NCI-H2029 treated with DMSO at 0.1 percent for 48 hours (cell line): ENCODE measurements at places on chromosomes 2 and 18.

DNA sequence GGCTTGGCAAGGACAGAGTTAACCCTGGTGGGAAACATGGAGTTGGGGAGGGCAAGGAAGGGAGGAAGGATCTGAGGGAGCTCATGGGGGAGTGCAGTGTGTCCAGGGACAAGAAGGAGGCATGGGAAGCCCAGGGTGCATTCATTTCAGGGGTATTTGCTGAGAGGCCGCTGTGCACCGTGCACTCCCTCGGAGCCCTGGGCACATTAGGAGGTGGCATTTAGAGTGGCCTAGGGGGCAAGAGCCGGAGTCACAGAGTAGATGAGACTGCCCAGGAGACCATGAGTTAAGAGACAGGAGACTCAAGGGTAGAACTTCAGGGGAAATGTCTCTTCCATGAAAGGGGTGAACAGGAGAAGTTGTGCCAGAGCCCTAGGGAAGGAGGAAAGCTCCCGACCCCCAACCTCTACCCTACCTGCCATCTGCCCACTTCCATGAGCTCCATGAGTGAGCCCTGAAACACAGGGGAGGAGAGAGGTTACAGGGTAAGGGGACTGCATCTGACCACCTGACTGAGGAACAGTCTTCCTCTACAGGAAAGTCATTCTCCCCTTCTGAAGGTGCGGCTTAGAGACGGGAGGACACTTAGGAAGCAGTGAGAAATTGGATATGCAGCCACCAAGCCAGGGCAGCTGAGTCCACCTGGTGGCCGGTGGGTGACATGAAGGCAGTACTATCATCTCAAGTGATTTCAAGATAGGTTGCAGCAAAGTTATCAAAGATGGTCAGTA, 58.5 kb upstream of the COPS8 start:
- peak; percentile 65 for DNase-seq

GRCh38 chr2:25491966-25492532, 150.3 kb upstream of the DNMT3A start:
- DNase-seq, result peak; percentile 44

DNA sequence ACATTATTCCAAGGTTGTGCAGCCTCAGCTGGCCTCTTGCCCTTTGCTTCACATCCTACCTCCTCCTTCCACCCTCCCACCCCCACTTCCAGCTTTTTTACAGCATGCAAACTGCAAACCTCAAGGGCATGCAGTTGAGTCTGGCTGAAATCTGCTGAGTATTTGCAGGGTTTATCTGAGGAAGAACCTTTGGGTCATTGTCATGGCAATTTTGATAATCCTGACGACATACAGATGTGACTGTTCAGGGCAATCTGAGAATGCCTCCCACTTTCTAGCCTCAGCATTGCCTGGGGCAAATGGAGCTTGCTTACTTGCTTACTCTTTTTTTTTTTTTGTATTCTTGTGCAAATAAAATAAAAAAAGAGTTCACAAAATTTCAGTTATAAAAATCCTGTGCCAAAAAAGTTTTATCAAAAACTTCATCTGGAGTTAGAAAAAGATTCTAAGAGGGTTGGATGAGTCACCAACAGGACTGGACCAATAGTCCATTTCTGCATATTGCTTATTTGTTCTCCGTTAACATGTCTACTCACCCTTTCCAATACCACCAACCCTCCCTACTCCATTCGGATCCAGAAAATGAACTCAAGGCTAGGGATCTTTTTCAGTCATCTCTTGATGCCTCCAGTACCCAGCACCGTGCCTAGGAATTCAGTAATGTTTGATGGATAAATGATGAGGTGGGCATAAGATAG, 23.6 kb upstream of the LHCGR start:
- DNase-seq, result no peak

DNA sequence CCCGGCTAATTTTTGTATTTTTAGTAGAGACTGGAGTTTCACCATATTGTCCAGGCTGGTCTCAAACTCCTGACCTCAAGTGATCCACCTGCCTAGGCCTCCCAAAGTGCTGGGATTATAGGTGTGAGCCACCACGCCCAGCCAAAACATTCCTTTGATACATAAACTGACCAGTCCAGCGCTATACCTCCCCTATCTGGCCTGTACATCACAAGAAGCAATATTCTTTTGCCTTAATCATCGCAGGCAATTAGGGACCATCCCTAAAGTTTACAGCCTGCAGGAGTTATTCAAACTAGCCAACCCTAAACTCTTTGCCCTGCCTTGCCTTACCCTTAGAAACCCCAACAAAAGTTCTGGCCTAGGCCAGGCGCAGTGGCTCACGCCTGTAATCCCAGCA, 6.8 kb upstream of the PPM1G start:
- no peak for DNase-seq

- no peak for DNase-seq
These were observed 1.2 kb downstream of the CDK15 start for GRCh38 chr2:201807452-201807999.

DNA sequence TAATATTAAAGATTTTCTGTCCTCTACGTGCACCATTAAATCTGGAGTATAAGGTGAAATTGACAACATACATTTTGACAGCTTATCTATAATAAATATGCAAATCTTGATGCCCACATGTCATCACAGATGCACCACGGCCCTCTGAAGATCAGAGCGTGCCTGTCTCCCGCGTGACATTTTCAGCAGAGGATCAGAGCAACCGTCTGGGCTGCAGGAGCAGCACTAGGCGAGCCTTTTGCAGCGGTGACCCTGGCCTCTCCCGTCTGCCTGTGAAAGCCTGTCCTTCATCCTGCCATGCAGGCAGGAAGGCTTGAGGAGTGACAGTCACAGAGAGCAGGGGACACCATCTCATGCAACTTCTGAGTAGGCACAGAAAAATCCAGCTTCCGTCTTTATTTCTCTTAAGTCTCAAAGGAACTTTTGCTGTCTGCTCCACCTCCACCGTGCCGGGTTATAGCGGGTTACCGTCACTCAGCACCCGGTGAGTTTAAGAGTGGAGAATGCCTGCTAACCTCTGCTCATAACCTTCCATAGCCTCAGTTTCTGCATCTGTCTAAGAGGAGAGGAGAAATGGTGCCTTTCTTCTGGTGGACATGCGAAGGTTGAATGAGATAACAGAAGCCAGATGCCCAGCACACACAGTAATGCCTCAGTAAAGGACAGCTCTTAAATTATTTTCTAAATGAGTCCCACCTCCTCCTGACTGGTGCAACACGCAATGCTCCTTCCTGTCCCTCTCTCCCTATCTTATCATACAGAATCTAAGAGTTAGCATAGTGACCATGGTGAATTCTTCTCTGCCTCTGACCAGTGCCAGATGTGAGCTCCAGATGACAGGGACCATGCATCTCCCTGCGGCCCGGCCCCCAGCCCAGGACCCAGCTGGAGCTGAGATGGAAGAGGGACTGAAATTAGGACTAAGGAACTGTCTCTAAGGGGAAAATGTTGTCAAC, 43.8 kb downstream of the CELF4 start:
- no peak for DNase-seq

GRCh38 chr2:96489663-96490062, 15.5 kb downstream of the NEURL3 start:
- DNase-seq, result no peak

- no peak for DNase-seq
These were observed 17.1 kb upstream of the CAVIN2 start for GRCh38 chr2:191863988-191864387.

DNA sequence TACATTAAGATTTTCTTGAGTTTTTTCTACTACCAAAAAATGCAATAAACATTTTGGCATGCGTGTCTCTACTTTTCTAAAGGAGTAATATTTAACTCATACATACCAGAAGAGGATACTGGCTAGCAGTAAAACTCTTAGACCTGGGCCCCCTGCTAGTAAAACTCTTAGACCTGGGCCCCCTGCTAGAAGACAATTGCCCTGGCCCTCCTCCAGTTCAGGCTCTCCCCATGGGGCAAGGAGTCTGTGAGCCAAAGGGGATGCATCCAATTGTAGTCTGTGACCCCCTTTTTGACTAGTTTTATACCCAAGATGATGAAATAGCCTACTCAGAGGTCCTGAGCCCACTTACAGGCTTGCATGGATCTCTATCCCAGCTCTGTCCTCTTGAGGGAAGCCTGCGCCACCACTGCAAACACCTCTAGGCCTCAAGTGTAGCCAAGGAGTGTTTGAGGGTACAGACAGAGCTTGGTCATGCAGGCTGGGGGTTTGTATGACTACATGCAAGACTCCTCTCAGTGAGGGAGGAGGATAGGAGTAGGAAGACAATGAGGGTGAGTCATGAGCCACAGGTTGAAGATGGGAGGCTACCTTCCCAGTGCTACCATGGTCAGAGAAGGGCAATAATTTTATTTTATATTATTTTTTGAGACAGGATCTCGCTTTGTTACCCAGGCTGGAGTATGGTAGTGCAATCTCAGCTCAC, 45.2 kb upstream of the PGAP1 start:
- no peak for DNase-seq

- no peak for DNase-seq
These were observed 156.9 kb downstream of the COL4A4 start for GRCh38 chr2:227007148-227007547.

- DNase-seq, result no peak
These were observed 160.9 kb downstream of the CLIP4 start for GRCh38 chr2:29276151-29276550.

DNA sequence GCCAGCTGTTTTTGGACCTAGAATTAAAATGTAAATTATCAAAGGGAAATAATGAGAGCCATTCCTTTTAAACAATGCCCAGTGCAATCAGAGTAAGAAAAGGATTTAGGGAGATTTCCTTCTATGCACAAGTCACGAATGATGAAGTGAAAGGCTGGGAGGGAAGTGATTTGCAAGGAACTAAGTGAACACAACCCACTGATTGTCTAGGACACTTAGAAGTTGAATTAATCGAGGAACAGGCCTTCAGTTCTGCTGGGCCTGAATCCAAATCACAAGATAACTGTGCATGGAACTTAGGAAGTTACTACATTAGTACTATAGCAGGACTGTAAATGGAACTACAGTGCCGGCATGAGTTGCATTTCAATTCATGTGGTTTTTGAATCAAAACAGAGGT, 17.7 kb downstream of the MAP2 start:
- DNase-seq, result no peak

- no peak for DNase-seq
These were observed 174.8 kb downstream of the DYM start for GRCh38 chr18:49285627-49286026.

GRCh38 chr2:61993422-61994024, 88.0 kb downstream of the COMMD1 start:
- DNase-seq, result peak; percentile 16

DNA sequence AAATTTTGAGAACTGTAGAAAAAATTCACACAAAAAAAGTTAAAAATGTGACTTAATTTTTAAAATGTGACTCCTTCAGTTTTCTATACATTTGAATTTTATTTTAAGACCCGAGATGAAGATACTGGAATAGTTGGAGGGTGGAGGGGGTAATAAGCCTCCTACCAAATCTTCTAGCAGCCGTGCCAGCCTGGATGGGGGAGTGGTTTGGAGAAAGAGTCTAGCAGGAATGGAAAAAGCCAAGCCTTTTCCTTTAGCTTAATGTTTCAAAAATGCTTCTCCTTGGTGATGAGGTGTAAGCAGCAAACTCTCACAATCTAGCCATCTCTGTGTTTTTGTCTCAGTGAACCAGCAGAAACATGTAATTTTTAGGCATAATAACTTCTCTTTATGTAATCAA, 14.7 kb downstream of the CASP8 start:
- DNase-seq, result no peak

DNA sequence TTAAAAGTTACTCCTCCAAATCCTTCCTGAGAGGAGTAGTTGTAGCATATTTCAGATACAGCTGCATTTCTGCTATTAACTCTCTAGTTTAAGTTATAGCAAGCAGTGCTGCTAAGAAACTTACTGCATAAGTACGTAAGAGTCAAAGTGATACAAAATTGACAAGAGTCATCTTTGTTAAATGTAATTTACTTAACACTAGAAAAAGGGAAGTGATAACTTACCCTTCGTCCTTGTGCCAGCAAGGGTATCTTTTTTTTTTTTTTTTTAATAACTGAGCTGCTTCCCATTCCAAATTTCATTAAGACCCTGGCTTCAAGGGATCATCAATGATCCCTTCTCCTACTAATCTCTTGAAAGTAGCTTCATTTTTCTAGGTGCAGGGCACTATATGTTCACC, 493.0 kb downstream of the PLCL1 start:
- DNase-seq, result no peak

GRCh38 chr18:79485788-79486355, 90.1 kb downstream of the NFATC1 start:
- DNase-seq, result no peak

GRCh38 chr18:49597157-49597931, 35.5 kb downstream of the LIPG start:
- no peak for DNase-seq

GRCh38 chr2:153071090-153071489, 352.7 kb downstream of the ARL6IP6 start:
- DNase-seq, result no peak

DNA sequence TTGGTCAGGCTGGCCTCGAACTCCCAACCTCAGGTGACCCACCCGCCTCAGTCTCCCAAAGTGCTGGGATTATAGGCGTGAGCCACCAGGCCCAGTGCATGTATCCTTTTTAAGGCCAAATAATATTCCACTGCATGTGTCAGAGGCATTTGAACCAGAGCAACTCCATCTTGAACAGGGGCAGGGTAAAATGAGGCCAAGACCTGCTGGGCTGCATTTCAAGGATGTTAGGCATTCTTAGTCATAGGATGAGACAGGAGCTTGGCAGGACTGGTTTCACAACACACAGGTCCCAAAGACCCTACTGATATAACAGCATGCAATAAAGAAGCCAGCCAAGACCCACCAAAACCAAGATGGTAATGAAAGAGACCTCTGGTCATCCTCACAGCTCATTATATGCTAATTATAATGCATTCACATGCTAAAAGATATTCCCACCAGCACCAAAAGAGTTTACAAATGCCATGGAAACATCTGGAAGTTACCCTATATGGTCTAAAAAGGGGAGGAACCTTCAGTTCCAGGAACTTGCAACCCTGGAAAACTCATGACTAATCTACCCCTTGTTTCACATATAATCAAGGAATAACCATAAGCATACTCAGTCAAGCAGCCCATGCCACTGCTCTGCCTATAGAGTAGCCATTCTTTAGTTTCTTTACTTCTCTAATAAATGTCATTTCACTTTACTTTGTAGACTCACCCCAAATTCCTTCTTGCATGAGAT, 204.6 kb downstream of the RAB3GAP1 start:
- DNase-seq, result no peak

- no peak for DNase-seq
These were observed 10.7 kb downstream of the KIF1A start for GRCh38 chr2:240809276-240809675.

- peak; percentile 33 for DNase-seq
These were observed 32.6 kb upstream of the SPAG16 start for GRCh38 chr2:213251618-213252017.

DNA sequence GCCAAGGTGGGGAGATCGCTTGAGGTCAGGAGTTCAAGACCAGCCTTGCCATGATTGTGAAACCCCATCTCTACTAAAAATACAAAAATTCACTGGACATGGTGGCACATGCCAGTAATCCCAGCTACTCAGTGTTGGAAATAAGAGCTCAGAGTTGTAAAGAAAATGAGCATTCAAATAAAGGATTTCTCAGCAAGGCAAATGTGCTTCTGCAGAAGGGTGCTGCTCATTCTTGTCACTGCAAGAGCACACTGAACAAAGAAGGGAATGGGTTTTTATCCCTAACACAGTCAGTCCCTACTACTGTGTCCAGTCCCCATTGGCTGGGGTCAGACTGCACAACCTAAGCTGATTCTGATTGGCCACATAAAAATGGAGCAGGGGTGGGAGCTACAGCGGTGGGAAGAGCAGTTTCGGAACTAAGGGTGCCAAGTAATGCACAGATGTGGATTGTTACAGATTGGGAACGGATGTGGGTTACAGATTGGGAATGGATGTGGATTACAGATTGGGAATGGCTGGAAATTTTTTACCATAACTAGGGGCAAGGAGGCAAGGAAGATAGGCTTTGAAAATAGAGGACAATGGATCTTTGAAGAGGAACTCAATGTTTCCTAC, 31.1 kb upstream of the TRAPPC8 start:
- no peak for DNase-seq
